ENCODE measurements at places on chromosomes 6 and 20.

- DNase-seq = no peak
Measured at GRCh38 chr6:99613705-99614429, 7.2 kb downstream of the PRDM13 start.

GRCh38 chr6:28673417-28673786, 147.7 kb downstream of the GPX5 start:
- DNase-seq = no peak

DNA sequence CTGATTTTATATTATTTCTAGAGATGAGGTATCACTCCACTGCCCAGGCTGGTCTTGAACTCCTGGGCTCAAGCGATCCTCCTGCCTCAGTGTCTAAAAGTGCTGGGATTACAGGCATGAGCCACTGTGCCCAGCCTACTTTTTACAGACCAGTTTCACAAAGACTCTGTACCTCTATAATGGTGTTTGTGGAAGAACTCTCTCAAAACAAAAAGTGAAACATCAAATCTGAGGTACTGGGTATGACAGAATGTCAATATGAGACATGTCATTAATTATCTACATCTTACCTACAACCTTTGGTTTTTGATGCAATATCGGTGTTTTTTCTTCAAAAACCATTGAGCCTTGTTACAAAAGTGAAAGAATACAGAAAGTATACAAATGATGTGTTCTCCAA, 49.4 kb upstream of the MCM9 start:
- no peak for DNase-seq

GRCh38 chr6:160363016-160363996, 15.1 kb downstream of the SLC22A3 start:
- DNase-seq = no peak

DNA sequence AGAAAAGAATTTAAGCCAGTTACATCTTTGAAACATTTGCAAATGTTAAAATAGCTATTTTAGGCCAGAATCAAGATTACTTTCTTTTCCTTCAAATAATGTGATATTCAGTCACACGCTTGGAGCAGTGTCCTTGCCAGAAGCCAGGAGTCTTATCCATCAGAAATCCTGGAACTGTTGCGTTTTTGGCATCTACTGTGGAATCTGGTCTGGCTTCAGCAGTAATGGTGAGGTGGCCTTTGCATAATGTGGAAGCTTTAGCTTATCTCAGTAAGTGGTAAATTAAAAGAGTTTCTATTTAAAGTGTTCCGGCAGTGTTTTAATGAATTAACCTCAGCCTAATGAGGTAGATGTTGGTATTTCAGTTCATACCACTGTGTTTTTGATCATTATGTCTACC, 97.6 kb downstream of the FIG4 start:
- no peak for DNase-seq

DNA sequence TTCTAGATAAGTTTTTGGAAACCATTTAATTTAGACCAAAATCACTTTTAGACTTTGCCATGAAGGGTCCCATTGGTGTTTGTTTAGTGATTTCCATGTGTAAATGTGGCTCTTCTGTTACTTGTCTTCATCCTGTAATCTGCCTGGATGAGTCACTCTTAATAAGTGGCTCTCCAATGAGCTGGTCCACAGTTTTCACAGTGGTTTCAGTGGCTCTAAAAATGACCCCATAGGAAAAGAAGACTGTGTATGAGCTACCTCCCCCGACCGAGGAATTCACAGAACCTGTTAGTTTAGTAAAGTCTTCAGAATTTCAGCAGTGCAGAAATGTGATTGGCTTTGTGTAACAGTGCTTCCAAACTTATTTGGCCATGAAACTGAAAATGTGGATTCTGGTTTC, 492.0 kb upstream of the MARCKS start:
- DNase-seq = no peak

- no peak for DNase-seq
Measured at GRCh38 chr6:134195164-134195906, 122.6 kb downstream of the SGK1 start.

- no peak for DNase-seq
Measured at GRCh38 chr20:47677635-47678453, 107.4 kb downstream of the SULF2 start.

- no peak for DNase-seq
Measured at GRCh38 chr6:39924283-39924682, 10.0 kb downstream of the MOCS1 start.

DNA sequence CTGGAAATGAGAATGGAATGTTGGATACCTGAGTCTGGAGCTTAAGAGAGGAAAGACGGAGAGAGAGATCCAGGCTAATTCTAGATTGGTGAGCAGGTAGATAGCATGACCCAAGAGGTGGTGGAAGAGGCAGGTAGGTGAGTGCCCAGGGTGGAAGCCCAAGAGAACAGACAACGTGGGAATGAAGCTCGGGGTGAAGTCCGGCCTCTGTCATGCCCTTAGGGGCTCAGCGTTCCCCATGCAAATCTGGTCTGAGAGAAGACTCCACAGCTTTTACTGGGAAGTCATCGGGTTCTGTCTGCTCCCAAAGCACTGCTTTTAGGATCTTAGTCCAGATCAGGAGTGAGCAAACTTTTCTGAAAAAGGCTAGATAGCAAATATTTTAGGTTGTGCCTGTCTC, 3.6 kb downstream of the NELFCD start:
- DNase-seq = no peak

- no peak for DNase-seq
Measured at GRCh38 chr6:17865243-17865642, 122.2 kb downstream of the KIF13A start.

DNA sequence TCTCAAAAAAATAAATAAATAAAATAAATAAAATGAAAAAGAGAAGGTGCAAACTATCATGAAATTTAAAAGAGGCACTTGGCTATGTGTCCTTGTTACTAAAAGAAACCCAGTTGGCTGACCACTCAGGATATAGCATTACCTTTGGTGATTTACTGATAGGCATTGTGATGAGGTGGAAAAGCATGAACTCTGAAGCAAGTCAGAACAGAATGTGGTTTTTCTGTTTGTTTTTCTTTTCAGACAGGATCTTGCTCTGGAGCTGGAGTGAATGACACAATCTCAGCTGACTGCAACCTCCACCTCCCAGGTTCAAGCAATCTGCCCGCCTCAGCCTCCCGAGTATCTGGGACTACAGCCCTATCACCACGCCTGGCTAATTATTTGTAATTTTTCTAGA, 31.9 kb downstream of the ZNF184 start:
- no peak for DNase-seq

GRCh38 chr6:158361068-158361467, 48.8 kb downstream of the TULP4 start:
- no peak for DNase-seq

DNA sequence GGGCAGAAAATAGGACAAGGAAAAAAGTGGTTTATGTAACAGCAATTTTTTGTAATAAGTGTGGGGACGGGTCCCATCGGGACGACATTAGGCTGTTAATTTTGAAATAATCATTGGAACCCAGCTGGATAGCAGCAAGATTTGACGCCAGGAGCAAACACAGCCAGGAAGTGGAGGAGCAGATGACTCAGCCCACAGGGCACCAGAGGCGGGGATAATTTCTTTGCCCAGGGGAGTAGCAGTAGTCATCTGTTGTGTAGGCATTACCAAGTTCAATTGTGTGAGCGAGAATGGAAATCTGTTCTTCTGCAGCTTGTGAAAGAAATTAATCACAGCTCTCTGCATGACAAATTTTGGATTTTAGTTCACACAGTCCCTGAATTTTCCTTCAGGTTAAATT, 22.6 kb upstream of the RIN2 start:
- peak; percentile 42 for DNase-seq

DNA sequence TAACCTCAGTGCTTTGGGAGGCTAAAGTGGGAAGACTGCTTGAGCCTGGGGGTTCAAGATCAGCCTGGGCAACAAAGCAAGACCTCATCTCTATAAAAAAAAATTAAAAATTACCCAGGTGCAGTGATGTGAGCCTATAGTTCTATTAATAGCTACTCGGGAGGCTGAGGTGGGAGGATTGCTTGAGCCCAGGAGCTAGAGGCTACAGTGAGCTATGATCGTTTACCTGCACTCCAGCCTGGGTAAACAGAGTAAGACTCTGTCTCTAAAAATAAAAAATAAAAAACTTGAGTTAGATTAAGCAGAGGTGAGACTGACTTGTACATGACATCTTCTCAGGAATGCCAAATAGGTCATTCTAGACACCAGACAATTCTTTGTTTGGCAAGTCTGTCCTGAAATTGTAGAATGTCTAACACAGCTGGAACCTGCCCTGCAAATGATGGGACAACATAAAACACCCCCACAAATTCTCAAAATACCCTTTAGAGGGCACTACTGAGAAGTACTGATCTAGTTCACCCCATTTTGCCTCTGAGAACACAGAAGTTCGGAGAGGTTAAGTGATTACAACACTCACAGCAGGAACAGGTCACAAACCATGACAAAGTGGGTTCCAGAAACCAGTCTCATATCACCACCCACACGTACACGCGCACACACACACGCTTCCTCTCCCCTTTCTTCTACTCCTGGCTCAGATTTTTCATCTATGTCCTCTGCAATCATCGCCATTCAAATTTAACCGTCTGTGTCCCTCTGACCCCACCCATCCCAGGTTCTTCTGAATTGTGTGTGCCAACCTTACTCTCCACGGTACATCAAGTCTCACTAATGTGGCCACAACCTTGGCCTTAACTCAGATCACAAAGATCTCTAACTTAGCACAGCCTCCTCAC, 38.3 kb downstream of the ARHGAP18 start:
- DNase-seq = no peak

GRCh38 chr6:3721810-3722621, 29.5 kb downstream of the PXDC1 start:
- DNase-seq = no peak

DNA sequence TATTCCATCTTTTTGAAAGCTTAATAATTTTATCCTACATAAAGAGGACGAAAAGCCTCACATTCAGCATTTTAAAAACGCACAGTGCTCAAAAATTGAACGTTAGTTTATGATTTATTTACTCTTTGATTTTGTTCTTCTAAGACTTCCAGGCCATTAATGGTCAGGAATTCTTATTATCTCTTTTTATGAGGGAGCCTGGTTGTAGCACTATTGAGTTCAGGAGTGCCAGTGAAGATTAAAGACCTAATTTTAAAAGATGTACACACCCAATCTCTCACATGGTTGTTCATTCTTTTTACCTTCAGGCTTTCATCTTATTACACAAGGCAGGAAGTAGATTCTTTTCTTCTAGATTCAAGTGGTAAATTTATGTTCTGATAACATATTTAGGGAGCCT, 68.6 kb downstream of the HDDC2 start:
- no peak for DNase-seq

GRCh38 chr6:145733810-145734209, 1.5 kb downstream of the EPM2A start:
- no peak for DNase-seq

DNA sequence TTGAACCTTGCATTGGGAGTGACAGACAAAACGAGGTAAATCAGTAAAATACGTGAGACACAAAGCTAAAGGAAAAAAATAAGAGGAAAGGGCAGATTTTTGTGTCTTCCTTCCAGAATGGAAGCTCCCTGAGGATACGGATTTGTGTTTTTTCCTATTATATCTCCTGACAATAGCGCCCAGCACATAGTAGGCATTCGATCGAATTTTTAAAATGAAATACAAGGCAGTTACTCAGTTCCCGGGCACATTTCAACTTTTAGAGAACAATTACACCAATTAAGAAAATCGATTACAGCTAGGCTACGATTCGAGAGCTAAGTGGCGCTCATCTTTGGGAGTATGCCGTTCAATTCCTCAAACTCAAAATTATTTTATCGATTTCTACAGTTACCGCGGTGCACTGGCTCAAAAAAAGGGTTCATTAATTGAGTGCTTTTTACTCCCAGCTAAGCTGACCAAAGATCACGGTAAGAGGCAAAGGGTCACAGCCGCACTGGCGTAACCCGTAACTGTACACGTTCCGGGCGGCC, 443 bp downstream of the RMND1 start:
- DNase-seq = no peak

GRCh38 chr6:53327017-53327395, 21.7 kb downstream of the ELOVL5 start:
- DNase-seq = no peak

GRCh38 chr20:2133318-2134183, 31.9 kb downstream of the STK35 start:
- no peak for DNase-seq

DNA sequence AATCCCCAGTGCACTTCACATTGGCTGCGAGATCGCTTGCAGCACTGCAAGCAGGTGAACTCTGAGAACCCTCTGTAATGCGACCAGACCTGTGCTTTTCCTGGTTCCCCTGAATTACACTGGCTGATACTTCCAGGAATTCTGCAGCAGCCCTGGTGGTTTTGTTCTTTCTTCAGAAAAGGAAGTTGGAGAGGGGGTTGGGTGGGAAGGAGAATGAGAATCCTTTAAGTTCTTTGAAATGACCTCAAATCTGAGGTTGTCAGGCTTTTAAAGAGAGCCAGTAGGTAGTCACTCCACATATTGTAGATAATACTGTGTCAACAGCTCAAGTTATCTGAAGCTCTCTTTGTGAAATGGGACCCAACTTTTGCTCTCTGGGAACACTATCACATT, 62.4 kb downstream of the GCNT2 start:
- no peak for DNase-seq

DNA sequence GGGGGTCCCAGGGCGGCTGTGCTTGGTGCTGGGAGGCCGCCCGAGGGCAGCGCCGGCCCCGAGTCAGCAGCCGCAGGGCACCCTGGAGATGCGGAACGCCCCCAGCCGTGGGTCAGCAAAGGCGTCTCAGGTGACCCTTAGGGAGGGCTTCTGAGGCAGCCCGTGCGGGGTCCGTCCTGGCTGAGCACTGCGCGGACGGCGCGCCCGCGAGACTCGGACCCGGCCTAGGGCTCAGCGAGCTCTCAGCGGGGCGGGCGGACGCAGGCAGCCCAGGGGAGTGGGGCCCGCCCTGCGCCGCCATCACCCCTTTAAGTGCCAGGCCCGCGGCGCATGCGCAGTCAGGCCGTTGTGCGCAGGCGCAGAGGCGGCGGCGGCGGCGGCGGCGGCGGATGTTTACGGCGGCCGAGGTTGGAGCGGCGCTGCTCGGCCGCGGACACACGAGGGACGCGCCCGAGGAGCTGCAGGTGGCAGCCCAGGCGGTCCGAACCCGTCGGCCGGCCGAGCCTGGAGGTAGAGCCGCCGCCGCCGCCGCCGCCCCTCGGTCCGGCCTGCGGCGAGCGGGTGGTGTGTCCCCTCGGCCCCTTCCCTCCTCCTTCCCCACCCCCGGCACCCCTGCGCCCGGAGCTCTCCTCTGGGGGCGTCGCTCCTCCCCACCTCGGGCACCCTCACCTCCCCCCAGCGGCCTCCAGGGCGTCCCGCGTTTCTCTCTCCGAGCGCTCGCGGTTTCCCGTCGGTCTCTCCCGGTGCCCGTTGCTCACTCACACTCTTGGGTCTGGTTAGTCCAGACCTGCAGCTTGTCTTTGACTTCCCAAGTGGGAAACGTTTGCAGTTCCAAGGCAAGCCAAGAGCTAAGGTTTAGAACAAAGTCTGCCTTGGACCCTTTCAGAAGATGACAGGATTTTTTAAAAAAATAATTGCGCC, at the start of gene PCMTD2:
TSS of gene PCMTD2 (plus strand) at position 388 of the 921 bp plus-strand sequence. CDS start 4,218 bp downstream, outside the sequence.
- peak; percentile 22 for DNase-seq
